ENCODE measurements at places on chromosomes 13 and 19.
A peak's percentile ranks its signal among the peaks of the same experiment; 100 is the strongest.

DNA sequence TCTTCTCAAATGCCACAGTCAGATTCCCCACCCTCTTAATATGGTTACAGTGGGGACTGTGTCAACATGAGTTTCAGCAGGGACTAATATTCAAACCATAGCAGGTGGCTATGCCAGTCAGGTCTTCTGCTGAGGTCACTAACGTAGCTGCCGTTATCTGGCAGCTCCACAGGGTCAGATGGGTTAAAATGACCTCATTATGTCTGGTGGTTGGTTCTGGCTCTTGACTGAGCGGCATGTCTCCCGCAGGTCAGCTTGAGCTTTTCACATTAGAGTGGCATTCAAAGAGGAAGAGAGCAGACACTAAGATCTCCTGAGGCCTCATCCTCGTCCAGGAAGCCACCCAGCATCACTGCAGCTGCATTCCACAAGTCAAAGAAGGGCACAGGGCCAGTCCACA lies 21.4 kb upstream of the IPO5 start:
- no peak for DNase-seq

DNA sequence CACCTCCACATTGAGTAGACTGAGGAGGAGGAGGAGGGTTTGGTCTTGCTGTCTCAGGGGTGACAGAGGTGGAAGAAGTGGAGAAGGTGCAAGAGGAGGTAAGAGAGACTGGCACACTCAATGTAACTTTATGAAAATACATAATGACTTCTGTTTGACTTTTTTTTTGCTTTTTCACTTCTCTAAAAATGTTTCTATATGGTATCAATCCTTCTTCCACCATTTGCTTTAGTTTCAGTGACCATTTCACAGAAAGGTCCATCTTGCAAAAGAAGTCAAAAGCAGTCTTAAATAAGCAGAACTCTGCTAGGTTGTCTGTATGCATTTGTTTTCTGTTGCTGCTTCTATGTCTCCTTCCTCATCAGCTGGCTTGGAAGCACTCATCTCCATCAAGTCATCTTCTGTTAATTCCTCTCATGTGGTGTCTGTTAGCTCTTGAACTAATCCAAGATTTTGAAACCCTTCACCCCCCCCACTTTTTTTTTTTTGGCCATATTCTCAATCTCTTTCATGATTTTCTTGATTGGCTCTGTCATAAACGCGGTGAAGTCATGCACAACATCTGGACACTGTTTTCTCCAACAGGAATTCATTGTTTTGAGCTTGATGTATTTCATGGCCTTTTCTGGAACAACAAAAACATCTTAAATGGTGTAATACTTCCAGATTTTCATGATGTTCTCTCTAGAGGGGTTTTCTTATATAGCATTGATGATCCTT lies 80.8 kb downstream of the KL start:
- no peak for DNase-seq

GRCh38 chr13:51035978-51036377 lies 75.1 kb downstream of the C13orf42 start:
- DNase-seq, result peak; percentile 21

DNA sequence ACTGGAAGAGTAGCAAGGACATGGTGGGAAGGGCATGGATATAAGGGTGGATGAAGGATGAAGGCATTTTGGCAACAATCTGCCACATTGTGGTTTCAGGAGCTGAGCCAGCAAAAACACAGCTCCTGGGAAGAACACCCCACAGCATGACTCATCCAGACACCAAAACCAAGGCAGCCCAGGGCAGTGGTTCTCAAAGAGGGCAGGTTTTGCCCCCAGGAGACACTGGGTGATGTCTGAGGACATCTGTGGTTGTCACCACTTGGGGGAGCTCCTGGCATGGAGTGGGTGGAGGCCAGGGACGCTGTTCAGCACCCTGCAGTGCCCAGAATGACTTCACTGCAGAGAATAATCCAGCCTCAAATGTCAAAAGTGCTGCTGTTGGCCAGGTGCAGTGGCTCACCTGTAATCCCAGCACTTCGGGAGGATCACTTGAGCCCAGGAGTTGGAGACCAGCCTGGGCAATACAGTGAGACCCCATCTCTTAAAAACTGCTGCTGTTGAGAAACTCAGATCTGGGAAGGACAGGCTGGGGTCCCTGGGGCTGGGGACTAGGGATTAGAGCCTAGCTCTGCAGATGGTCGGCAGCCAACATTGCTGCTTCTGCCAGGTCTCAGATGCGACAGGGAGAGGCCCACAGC lies 16.1 kb downstream of the ZFR2 start:
- DNase-seq, result no peak

DNA sequence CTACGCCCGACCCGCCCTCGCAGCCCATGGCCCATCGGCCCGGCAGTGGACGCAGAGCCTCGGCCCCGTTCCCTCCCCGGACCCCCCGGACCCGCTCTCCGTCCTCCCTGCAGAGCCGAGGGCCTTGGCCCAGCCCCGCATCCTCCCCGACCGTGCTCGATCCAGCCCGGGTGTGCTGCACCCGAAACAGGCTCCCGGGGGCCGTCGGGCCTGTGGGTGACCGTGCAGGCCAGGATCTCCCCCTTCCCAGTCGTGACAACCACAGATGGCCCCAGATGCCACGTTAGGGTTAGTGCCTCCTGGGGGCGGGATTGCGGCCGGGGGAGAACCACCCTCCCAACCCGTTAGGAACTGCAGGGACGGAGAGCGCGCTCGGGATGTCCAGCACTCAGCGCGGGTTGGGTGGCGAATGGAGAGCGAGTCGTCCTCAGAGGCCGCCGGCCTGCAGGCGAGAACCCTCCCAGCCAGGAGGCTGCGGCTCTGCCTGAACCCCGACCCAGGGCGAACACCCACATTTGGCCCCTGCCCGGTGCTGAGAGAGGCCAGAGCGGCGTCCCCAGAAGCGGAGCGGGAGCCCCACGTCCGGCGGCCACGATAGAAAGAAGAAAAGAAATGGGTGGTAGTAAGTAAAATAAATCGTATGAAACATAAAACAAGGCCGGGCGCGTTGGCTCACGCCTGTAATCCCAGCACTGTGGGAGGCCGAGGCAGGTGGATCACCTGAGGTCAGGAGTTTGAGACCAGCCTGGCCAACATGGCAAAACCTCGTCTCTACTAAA lies 6.7 kb upstream of the MADCAM1 start:
- no peak for DNase-seq

- no peak for DNase-seq
These were observed 243.5 kb downstream of the ITGBL1 start for GRCh38 chr13:101695870-101696516.

GRCh38 chr19:5001615-5002014 lies 32.7 kb downstream of the KDM4B start:
- no peak for DNase-seq

Data from NCI-H1417 treated with DMSO at 0.1 percent for 48 hours (cell line).